GM13976 (cell line): ENCODE measurements at places on chromosomes 2 and 18.

DNA sequence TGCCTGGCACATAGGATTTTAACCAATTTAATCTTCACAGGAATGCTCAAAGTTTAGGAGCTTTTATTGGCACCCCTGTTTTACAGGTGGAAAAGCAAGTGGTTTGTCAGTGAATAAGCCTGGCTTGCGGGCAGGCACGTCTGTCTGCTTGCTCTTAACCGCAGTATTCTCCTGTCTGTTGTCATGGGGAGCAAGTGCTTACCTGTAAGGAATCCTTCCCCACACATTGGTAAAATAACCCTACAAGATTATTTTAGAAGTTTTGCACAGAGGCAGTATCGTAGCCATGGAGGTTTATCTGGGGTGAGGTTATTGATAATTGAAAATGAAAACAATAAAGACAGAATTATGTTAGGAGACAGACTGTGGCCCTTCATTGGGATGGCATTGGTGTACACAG is 174.9 kb downstream of the AGAP1 start:
- no peak for DNase-seq

GRCh38 chr2:31136000-31136399 is 2.2 kb downstream of the GALNT14 start:
- DNase-seq = no peak

DNA sequence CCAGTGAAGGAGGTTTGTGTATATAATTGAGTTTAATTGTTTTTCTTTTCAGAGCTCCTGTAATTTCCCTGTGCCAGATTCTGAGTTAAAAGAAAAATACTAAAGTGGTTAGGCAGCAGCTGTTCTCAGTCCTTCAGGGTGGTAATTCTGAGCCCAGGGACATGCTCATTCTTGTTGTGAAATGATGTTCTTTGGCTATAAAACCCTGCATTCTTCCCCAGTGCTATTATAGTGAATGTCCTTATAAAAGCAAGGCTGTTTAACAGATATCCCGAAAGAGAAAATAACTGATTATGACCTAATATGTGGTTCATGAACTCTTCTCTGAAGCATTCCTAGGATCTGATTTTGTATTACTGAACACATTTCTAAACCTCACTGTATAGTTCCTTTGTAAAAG is 34.0 kb downstream of the ADAM23 start:
- DNase-seq = no peak

GRCh38 chr2:236626391-236627150 is 56.9 kb downstream of the ACKR3 start:
- no peak for DNase-seq

DNA sequence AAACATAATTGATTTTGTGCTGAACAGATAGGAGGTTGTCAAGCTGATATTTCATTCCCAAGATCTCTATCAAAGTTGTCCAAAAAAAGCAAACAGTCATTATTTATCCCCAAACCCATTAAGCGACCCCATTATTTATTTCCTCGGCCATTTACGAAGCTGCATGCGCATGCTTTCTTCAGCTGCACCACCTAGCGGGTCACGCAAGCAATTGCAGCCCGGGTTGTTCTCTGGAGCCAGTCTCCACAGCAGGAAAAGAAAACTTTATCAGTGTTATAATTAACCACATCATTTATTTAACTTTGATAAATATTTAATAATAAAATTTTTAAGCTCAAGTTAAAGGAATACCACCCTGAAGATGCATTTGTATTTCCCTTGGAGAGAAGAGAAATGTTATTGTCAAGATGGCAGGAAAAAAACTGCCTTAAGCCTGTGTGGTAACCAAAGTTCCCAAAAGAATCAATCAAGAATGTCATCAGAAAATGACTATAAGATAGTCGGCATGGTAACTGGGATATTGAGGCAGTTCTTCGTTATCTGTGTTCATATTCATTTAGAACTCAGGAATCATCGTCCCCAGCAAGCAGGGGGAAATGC is 304.7 kb downstream of the FBXO15 start:
- DNase-seq = peak; percentile 56

- DNase-seq = no peak
Observed at GRCh38 chr2:218722419-218722818, 11.8 kb downstream of the TTLL4 start.

DNA sequence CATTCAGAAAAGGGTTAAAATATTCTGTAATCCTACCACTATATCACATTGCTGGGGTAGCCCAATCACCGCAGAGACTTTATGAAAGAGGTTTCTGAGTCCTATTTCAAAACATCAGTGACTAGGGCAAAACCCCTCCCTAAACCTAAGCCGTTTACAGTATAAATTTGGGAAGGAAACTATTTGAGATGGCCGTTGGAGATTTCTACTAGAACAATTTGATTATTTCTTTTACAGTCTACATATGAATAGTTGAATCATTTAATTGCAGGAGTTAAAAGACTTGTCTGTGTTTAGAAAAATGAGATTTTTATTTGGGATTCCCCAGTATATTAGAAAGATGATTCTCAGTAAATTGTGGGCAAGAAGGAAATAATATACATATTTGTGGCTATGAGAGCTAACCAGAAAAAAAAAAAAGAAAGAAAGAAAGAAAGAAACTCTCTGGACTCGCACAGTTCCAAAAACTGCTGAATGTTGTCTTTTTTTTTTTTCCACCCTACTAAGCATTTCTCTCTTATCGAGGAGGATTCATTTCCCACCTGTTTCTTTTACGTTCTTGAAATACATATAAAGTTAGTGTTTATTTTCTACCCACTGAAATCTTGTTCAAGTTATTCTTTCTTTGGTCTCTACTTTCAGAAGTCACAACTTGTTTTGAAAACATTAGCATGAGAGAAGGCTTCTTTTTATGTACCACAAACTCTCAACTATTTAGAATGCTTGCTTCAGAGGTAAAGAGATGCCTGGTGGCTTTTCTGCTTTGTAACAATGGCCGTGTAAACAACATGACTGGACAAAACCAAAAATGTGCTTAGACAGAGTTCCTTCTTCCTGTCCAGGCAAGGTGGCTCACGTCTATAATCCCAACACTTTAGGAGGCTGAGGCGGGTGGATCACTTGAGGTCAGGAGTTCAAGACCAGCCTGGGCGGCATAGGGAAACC is 65.9 kb downstream of the BCL2 start:
- no peak for DNase-seq

DNA sequence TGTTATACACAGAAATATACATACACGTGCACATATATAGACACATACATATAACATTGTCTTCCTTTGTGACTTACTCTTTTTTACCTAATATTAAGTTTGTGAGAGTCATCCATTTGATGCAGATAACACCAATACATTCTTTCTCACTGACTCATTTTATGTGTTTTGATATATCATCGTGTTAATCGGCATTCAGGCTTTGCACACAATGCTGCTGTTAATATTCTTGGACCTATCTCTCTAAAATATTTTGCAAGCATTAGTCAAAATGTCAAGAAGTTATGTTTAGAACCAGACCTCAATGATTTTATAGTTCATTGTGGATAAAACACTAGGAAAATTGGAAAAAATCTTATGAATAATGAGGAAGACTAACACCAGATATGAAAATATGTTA is 441.1 kb downstream of the LRATD1 start:
- DNase-seq = no peak

GRCh38 chr18:58298251-58299134 is 254.5 kb downstream of the NEDD4L start:
- no peak for DNase-seq
